ENCODE measurements at places on chromosomes 11 and 22.

DNA sequence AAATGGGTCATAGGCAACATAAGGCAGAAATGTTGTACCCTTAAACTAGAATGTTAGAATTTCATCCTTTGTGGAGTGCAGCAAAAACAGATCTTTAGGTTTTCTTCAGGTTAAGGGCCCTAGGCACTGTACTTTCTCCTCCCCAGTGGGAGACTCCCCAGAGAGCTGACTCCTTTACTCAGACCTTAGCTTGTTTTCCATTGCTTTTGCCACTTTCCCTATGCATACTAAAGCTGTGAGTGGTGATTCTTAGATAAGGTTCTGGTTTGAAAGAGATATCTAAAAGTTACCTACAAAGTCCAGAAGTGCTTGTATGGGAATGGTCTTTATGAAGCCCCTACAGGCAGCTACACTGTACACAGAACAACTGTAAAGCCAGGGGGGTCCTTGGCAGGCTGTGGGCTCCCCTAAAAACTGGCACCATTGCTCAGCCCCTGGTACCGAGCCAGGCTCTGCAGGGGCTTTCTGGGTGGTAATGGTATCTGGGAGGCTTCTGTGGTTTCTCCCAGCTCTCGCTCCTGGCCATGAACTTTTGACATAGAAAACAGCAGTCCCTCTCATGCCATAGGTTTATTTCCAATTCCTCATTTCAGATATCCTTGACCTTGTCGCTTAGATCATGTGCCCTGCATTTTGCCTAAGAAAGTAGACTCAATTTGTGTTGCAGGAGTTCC, 23.2 kb downstream of the AMOTL1 start:
- DNase-seq = no peak

GRCh38 chr22:40120848-40121247, 56.9 kb upstream of the TNRC6B start:
- DNase-seq = no peak

DNA sequence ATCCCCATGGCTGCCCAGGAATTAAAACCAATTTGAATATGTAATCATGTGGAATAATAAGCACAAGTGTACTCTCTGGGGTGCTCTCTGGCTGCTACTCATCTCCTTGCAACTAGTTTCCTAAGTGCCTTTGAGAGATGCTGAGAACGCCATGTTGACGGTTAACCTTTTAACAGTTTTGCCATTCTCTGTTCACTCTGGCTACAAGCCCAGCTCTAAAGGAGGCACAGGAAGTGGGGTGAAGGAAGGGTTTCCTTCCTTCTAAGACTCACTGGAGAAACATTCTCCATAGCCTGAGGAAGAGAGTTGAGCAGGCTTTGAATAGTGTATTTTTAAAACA, 122.0 kb upstream of the ZC3H12C start:
- no peak for DNase-seq

DNA sequence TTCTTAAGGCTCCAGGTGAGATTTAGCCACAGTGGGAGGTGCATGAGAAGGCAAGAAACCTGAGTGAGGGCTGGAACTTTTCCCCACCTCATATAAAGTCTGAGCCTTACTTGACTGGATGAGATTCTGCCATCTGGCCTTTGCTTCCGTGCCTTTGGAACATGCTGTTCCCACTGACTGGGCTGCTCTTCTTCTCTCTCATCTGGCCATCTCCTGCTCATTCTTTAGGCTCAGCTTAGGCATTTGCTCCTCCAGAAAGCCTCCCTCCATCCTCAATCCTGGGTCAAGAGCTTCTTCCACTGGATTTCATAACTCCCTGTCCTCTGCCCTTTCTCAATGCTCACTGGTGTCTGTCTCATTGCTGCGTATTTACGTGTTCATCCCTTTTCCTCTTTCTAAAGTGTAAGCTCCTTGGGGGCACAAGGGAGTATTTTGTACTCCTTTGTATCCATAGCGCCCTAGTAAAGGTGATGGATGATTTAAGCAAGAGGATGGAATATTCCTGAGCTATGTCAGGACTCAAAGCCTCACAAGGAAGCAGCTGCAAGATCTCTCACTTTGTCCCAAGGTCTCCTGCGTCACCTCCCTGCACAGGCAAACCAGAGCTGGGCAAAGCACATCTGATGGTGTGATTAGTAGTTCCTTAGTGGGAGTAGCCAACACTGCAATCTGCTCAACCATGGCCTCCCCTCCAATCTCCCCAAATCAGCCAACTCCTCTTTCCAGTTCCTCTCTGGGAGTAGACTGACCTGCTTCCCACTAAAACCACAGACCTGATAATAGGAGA, 15.3 kb downstream of the HSPA8 start:
- no peak for DNase-seq

GRCh38 chr11:44285756-44286155, 24.2 kb downstream of the ALX4 start:
- no peak for DNase-seq

DNA sequence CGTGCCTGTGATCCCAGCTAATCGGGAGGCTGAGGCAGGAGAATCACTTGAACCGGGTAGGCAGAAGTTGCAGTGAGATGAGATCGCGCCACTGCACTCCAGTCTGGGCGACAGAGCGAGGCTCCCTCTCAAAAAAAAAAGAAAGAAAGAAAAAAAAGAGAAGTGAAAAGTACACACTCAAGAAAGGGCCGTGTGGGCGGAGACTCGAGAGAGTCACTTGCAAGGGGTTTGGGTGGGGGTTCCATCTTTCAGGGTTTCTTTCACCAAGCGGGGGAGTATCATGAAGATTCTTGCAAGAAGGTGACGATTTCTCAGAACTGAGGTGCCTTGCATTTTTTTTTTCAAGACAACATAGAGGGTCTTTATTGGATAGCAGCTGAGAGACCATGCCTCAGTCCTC, 4.0 kb upstream of the IFITM5 start:
- no peak for DNase-seq

GRCh38 chr11:91776655-91777054, 448.0 kb upstream of the FAT3 start:
- no peak for DNase-seq
